Osteoblast (primary cell): ENCODE measurements at places on chromosomes 11 and 22. TPM values are rescaled to one million over a fixed set of nuclear protein-coding genes. Genes with fewer than 3 reads are reported as not detected.

DNA sequence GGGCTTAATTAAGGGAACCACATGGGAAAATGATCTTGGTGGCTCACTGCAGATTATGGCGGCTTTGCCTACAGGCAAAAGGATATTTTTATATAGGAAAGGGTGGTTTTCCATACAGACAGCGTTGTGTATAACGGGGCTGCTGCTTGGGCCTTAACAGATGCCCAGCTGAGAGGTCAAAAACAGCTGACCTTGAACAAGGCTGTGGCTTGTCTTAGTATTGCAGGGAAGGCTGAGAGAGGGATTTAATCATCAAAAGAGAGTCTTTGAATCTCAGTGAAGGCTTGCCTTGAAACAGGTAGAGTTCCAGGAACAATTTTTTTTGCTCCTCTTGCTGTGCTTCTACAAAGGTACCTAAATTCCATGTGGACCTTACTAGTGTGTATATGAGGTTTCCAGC lies 301.6 kb upstream of the C11orf87 start:
- no peak for DNase-seq

DNA sequence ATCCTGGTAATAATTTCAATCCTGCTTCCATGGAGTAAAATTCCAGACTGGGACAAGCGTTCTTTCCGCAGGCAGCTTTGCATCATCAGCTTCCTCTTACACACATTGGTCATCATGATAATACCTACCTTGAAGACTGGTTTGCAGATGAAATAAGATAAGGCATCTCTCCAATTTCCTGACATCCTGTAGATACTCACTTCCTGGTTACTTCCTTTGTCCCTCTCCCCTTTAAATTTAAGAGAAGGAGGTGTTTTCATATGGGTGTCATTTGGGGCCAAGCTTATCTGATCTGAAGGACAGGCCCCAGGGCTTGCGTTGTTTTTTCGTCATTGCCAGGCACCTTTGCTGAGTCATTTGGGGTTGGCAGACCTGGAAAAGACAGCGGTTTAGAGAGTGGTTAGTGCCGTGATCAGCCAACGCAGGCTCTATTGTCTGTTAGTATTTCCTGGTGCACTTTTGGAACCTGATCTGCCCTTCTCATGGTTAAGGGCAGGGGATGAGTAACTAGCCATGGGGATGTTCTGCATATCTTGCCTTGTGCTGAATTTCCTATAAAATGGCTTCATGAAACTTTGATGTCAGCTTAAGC lies 24.1 kb downstream of the GRAMD1B start:
- peak; percentile 30 for DNase-seq

The ISX gene
- not detected in 2 replicates for total RNA-seq

- no peak for DNase-seq
Observed at GRCh38 chr11:129992161-129992944, 10.3 kb downstream of the PRDM10 start.

DNA sequence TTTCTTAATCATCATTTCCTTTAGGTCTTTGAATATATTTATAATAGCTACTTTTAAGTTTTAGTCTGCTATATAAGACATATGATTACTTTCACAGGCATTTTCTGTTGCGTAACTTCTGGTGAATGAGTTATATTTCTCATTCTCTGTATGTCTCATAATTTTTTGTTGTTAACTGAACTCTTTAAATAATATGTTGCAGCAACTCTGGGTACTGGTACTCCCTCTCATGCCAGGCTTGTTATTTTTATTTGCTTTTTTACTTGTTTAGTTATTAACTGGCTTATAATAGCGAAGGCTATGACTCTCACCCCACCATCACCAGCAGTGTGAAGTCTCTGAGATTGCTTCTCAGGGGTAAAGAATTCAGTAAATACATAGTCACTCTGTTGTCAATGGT lies 524.2 kb upstream of the CHORDC1 start:
- no peak for DNase-seq

GRCh38 chr11:32985600-32985999 lies 30.1 kb upstream of the DEPDC7 start:
- no peak for DNase-seq

DNA sequence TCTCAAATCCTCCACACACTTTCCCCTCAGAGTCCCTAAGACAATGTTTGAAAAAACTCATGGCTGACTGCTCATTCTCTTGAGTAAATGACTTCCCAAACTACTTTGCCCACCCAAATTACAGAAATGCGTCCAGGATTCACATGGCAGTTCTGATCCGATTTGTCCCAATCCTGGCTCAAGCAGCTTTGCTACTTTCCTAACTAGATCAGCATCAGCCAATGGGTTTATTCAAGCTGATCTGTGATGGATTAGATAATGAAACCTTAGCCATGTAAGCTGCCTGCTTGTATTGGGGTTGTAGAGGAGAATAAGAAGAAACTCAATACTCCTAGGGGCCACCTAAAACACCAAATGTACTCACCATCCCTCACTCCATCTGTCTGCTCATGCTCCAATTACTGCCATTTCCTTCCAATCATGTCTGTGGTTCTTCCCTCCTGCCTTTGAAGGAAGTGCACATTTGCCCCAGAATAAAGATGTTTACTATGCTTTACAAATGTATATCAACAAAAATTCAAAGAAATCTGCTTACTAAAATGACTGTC lies 6.9 kb downstream of the RBFOX2 start:
- no peak for DNase-seq

The ZNF408 gene
- 16.2 and 16.3 TPM in 2 replicates for total RNA-seq

DNA sequence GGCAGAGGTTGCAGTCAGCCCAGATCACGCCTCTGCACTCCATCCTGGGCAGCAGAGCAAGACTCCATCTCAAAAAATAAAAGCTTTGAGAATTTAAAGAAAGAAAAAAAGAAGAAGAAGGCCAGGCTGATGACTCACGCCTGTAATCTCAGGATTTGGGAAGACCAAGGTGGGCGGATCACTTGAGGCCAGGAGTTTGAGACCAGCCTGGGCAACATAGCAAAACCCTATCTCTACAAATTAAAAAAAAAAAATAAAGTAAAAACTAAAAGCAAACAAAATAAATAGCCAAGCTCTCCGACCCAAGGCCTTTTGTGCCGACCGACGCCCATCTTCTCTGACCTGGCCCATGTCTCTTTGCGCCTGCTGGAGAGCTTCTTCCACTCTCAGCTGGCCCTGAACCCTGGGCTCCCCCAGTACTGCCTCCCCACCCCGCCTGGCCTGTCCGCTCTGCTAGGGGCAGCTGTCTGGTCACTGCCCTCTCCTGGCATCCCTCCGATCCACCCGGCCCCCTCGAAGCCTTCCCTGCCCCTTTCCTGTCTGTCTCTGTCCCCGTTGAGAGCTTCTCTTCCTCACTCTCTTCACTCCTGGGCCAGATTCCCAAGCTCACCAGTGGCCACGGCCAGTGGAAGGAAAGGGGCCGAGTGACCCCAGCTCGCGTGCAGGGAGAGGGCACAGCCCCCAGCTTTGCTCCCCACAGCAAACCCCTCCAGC lies 4.8 kb upstream of the LSP1 start:
- DNase-seq, result no peak

DNA sequence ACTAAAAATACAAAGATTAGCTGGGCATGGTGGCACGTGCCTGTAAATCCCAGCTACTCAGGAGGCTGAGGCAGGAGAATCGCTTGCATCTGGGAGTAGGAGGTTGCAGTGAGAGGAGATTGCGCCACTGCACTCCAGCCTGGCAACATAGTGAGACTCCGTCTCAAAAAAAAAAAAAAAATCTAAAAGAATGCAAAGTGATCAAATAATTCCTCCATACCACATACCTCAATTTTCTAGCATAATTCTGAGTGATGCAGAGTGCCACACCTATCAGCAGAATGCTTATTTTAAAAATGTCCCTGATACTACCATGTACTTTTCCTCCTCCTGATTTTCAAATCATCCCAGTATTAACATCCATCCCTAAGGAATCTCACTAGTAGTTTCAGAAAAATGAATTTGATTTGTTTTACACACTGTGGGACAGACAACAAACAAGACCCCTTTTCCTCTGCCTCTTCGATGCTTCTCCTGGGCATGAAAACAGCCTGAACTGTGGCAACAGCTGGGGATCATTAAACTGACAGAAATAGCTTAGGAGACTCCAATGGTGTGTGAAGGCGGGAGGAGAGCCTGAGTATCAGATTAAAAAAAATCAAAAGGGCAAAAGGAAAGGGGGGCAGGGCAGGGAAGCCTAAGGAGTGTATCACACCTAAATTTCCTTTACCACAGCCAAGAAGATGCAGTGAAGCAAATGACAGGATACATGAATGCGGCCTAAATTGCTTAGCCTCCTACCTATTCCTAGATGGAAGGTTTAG lies 114.7 kb downstream of the SGSM3 start:
- DNase-seq, result peak; percentile 47

- no peak for DNase-seq
Observed at GRCh38 chr11:33291004-33291777, 34.0 kb downstream of the HIPK3 start.

The INS gene
- total RNA-seq, result not detected in 2 replicates

- DNase-seq, result peak; percentile 45
Observed at GRCh38 chr22:22200569-22201184, 43.9 kb upstream of the VPREB1 start.

DNA sequence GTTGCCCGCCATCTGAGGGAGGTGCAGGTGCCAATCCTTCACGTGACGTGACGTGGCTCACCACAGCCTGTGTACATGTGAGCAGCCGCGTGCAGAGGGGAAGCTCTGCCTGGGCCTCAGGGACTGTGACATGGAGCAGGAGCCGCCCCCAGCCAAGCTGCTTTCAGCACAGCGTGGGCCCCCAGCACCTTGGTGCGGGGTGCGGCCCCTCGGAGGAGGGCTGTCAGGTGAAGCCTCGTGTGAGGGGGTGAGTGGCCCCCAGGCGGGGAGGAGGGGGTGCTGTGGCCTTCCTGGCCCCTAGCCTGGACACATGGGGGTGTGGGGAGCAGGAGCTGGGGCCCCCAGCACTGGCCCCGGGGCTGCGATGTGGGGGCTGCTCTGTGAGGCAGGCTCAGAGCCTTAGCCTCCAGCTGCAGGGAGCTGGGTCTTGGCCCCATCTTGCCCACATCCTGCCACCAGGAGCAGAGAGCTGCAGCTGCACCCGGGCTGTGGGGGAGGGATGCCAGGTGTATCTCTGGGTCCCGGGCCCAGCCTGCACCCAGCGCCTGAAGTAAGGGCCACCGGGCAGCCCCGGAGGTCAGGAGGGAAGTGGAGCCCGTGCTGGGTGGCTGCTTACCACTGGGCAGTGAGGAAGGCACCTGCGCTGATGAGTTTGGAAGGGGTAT lies at the start of gene ADORA2A:
TSS of gene ADORA2A (plus strand) at position 100 of the 665 bp plus-strand sequence. CDS start 5,806 bp downstream, outside the sequence.
- peak; percentile 80 for DNase-seq

The RCN1 gene
- 343 and 405 TPM in 2 replicates for total RNA-seq

DNA sequence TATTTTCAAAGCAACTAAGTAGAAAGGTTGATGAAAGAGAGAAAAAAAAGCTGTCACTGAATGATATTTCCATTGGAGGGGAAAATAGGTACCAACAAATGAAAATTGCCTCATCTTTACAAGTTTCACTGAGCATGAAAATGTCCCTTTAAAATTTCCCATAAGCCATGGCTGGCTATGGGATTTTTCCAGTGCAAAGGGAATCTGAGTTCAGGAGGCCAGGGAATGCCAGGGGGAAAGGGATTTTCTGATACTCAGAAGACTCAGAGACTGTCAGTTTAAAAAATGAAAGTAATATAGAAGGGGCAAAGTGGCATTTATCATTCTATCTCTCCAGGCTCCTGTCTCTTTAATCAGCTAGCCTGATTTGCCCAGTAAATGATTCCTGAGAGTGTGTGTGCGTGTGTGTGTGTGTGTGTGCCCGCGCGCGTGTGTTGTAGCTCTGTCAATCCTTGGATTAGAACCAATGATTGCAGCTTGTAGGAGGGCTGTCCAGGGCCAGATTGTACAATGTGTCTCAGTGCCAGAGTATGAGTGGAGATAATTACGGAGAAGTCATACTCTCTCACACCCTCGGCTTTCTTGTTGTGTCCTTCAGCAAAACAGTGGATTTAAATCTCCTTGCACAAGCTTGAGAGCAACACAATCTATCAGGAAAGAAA lies at the start of gene NTM:
TSS of gene NTM (plus strand) at position 526 of the 662 bp plus-strand sequence.
- DNase-seq, result no peak

The FBLN1 gene
- total RNA-seq, result 88.3 and 122 TPM in 2 replicates

DNA sequence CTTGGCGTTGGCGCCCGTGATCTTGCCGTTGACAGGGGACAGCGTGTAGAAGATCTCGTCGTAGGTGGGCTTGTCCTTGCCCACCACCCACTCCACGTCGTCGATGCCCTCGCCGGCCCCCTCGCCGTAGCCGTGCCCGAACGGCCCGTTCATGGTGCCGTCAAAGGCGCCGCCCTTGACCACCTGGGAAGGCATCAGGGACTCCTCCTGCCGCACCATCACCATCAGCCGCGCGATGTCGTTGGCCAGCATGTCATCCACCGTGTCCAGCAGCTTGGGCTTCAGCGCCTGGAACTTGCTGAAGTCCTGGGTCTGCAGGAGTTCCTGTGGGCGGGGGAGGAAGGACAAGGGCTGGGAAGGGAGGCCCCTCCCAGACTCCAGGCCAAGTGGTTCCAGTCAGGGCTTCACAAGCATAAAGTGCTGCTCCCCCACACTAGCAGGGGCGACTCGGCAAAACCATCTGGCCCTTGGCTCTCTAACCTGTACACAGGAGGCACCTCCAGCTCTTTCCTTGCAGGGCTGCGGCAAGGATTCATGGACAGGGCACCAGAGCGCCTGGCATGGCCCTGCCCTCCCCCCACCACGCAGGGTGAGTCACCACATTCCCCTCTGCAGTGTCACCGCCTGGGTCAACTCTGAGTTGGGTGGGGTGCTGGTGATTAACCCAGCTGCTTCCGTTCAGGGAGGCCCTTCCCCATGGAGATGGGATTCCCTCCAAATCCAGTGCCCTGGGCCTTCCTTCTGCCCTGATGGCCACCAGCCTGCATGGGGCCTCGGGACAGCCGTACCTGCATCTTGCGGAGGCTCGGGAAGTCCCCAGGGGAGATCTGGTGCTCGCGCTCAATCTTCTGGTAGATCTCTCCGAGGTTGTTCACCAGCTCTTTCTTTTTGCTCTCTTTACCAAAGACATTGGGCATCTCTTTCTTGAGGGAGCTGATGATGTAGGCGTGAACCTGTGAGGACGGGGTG lies 10.4 kb upstream of the CDC42BPG start:
- peak; percentile 100 for DNase-seq

- DNase-seq, result peak; percentile 50
Observed at GRCh38 chr22:41368543-41369423, 13.0 kb upstream of the TEF start.

GRCh38 chr11:64522843-64523380 lies 68.1 kb upstream of the SLC22A12 start:
- no peak for DNase-seq

- DNase-seq, result peak; percentile 87
Observed at GRCh38 chr22:17159504-17159951, 451 bp upstream of the HDHD5 start.
